Neural progenitor cell (in vitro differentiated cells): ENCODE measurements at places on chromosomes 11 and 22. TPM values are rescaled to one million over a fixed set of nuclear protein-coding genes. Genes with fewer than 3 reads are reported as not detected.

GRCh38 chr11:81907996-81908395 is 825.7 kb downstream of the FAM181B start:
- DNase-seq, result no peak

Gene MOV10L1
- 0.99 TPM in 1 of 2 replicates, not detected in the other for total RNA-seq

DNA sequence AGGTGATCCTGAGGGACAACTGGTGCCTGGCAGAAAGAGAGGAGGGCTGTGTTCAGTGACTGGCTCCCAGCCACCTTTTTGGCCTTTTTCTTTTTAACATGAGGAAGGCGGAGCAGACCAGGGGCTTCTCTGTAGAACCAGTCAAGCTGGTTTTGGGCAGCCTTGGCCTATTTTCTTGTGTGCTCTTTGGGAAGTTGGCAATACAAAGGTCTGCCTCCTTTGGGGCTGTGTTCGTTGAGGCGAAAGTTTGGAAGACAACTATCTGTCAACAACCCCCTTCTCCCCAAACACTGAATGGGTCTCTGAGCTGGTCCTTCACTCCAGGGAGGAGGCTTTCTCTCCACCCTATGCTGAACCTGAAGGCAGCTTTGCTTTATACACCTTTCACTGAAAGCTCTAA is 8.5 kb downstream of the MARK2 start:
- DNase-seq, result no peak

GRCh38 chr11:94932503-94932902 is 40.9 kb downstream of the CWC15 start:
- DNase-seq, result no peak

GRCh38 chr11:87878373-87878825 is 296.8 kb downstream of the RAB38 start:
- peak; percentile 50 for DNase-seq

Gene UBQLNL
- total RNA-seq, result 0.19 and 0.90 TPM in 2 replicates

DNA sequence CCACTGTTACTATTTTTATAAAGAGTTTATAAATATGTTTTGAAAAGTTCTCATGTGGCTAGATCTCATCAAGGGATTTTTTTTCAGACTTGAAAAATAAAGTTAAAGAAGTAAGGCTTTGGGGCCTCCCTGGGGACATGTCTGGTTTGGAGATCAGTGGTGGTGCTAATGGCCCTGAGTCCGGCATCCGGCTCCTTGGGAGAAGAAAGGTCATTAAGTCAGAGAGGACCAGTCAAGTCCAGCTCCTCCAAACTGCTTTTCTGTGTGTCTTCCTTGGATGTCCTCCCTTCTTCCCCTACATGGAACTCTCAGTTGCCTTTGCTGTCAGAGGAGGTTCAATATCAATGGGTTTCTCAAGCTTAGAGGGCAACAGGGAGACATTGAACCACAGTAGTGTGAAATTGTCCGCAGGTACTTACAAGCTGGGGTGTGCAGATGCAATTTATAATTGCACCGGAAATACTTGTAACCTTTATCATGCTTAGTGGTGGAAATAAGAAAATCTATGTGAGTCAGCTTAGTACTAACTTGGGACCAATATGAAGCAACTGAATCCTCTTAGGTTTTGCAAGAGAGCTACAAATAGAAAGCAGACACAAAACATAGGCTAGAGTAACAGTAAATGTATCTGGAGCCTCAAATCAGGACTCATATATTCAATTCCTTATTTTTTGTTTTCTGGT is 144.3 kb downstream of the TEAD1 start:
- DNase-seq, result no peak

Gene WNT11
- 0.26 and 0.59 TPM in 2 replicates for total RNA-seq

DNA sequence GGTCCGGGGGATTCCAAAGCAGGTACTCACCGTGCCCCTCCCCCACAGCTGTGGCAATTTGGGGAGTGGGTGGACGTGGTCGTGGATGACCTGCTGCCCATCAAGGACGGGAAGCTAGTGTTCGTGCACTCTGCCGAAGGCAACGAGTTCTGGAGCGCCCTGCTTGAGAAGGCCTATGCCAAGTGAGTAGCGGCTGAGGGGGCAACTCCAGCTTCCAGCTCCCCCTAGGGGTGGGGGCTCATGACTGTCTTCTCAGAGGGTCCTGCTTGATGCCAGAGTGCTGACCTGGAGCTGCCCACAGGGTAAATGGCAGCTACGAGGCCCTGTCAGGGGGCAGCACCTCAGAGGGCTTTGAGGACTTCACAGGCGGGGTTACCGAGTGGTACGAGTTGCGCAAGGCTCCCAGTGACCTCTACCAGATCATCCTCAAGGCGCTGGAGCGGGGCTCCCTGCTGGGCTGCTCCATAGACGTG is 4.2 kb downstream of the CAPN1 start:
- no peak for DNase-seq

DNA sequence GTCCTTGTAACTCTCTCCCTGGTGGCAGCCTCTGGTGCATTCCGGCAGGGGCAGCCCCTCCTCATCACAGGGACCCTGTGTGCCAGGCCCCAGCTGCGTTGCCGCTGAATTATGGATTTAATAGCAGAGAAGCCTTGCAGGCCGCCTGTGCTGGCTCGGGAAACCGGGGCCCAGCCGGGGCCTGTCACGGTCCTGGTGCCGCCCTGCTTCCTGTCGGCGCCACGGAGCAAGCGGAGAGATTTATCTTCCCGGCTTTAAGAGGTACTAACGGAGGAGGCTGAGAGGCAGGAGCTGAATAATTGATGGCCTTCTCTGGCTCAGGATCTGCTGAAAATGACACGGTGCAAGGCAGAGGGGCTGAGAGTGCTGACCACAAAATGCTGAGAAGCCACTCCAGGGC is 54.0 kb upstream of the CCDC188 start:
- DNase-seq, result no peak

DNA sequence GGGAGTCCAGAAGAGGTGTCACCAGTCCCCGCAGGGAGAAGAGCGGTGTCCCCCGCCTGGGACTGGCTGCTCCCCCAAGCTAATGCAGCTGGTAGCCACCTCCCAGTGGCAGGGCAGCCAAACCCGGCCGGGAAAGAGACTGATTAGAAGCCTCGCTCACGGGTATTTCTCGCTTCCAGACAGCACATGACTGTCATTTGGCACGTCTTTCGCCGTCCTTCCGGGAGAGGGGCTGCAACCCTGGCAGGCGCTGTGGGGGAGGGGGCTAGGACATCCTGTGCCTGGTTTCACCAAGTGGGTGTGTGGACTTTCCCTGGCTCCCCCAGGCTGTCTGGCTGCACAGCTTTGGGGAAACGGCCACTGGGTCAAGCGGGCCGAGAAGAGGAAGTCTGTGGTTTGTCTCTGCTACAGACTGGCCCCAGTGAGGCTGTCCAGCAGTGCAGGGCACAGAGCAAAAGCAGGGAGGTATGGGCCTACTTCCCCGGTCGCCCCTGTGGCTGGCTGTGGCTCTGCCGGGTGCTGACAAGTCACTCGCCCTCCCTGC is 3.8 kb downstream of the CD81 start:
- DNase-seq, result no peak

Gene CDC42EP2
- total RNA-seq, result 0.11 and 0.87 TPM in 2 replicates

- peak; percentile 43 for DNase-seq
These were observed 19.0 kb downstream of the TMEM258 start for GRCh38 chr11:61773356-61773755.

Gene RAB39A
- 8.9 and 13.2 TPM in 2 replicates for total RNA-seq

Gene ARVCF
- total RNA-seq, result 35.4 and 159 TPM in 2 replicates

DNA sequence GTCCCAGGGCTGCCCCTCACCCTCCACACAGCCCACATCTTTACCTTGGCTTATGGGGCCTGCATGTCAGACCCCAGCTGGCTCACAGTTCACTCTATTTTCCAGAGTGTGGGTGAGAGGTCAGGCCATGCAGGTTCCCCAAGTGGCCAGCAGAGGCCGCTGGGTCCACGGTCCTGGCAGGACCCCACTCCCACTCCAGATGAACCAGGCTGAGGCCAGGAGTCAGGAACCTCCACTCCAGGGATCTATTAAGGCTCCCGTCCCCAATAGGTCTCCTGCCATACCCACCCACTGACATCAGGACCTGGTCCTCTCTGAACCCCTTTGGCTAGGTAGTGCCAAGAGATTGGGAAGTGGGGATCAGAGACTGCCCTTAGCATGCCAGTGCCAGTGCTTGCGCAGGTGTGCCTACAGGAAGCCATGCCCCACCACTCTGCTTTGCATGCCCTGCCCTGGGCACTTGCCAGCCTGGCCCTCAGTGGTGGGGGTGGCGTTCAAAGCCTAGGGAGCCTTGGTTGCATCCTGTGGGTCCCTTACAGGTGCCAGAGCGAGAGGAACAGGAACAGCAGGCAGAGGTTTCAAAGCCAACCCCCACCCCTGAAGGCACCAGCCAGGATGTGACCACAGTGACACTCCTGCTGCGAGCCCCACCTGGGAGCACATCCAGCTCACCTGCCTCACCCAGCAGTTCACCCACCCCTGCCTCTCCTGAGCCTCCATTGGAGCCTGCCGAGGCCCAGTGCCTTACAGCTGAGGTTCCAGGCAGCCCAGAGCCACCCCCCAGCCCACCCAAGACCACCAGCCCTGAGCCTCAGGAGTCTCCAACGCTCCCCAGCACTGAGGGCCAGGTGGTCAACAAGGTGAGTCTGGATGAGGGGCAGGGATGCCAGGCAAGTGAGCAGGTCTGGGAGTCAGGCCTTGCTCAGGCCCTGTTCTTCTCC is 8.3 kb downstream of the SMTN start:
- peak; percentile 61 for DNase-seq

DNA sequence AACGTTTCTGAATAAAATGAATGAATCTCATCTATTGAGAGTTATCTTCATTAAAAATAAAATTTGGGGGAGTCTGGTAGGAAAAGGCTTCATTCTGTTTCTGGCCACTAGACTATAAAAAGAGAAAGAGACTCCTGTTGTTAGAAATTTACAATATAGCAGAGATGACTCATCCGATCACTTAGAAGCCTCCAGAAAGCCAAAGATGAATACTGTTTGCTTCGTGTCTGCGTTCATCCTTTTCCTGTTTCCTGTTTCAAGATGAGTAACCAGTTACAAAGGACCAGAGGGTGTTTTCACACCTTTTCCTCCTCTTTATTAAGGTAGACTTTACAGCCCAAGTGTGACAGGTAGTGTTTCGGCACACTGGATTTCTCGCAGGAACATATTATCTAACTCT is 1120.7 kb downstream of the LRRC4C start:
- DNase-seq, result no peak

Gene KCNJ5
- 0.03 TPM in 1 of 2 replicates, not detected in the other for total RNA-seq

- DNase-seq, result no peak
These were observed 43.3 kb downstream of the CABIN1 start for GRCh38 chr22:24054356-24054755.

DNA sequence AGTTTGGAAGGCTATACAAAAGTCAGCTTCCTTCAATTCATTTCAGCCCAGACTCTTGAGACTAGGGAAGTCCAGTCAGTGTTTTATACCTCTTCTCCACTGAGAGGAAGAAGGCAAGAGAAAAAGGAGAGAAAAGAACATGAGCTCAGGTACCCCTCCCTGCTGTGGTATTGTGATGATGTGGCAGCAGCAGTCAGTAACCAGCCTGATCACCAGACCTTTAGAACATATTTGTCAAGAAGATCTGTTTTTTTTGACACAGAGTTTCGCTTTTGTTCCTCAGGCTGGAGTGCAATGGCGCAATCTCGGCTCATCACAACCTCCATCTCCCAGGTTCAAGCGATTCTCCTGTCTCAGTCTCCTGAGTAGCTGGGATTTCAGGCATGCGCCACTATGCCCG is 21.2 kb upstream of the RPS13 start:
- DNase-seq, result no peak

DNA sequence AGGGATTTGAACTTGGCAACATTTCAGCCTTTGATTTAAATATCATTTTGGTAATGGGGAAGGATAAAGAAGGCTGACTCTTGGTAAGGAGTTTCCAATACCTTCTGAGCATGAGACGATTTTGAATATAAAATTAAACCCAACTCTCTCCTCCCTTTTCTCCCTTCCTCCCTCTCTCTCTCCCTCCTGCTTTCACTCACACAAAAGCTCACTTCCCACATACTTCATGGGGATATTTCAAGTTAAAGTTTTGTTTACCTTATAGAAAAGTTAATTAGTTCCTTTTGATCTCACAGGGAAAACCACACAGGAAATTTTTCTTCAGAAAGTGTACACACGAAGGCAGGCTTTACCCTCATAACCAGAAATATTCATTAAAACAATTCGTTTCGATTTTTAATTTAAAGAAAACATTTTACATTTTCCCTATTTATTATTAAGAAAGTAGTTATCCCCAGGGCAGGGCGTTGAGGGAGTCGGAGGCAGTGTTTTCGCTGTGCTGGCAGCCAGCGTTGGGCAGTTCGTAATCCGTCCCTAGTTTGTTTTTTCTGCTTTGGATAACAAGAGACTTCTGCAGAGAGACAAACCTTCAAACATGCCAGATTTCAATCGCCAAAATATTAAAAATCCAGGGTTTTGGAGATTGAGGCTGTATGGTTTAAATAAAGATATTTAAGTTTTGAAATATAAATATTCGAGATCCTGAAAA is 25.3 kb upstream of the ALX4 start:
- DNase-seq, result peak; percentile 50

Gene DLG2
- total RNA-seq, result 7.5 and 8.1 TPM in 2 replicates

- no peak for DNase-seq
These were observed 40.9 kb downstream of the ATG13 start for GRCh38 chr11:46658259-46658658.

DNA sequence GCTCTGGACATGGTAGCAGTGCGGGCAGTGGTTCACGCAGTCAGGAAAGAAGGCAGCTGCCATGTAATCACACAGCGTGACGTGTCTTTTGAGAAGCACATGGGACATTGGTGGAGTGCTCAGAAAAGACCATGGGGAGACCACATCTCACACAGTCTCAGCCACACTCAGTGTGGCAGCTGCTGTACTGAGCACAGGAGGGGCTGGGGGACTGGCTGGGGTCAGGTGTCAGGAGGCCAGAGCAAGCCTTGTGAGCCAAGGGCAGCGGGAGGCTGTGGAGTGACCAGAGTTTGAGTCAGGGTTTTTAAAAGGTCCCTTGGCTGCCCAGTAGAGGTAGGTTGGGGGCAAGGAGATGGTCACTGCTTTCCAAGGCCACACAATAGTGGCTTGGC is 18.5 kb downstream of the CLDN5 start:
- no peak for DNase-seq
